GOT3 (cell line): ENCODE measurements at places on chromosomes 12 and 14.

GRCh38 chr12:22110176-22110575 lies 64.2 kb downstream of the CMAS start:
- no peak for DNase-seq

DNA sequence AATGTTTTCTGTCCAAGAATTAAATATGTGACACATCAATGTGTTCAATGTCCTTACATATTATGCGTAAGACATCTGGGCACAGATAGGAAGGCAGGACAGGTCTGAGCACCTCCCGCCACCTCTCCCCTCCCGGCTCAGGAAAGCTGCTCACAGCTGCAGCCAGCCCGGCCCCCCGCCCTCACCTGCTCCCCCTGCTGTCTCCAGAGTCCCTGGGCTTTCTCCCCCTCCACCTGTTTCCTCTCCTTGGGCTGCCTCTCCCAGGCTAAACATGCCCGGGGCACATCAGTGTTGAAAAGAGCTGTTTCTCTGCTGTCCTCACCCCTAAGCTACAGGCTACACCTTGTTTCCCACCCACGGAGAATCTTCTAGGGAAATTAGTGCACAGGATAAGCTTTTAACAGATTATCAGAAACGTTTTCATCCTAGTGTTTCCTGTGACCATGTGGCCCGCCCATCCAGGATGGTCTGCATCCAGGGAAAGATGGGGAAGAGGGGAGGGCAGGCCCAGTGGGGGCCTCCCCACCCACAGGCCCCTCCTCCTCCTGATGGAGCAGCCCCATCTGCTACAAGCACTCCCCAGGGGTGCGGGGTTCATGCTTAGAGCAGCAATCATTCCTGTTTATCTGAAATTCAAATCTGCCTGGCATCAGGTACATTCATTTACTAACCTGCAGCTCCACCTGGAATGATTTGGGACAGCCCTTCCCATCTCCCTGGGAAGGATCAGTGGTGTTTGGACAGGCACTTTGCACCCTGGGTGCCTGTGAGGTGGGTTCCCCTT lies 273.8 kb upstream of the SFSWAP start:
- DNase-seq = no peak

DNA sequence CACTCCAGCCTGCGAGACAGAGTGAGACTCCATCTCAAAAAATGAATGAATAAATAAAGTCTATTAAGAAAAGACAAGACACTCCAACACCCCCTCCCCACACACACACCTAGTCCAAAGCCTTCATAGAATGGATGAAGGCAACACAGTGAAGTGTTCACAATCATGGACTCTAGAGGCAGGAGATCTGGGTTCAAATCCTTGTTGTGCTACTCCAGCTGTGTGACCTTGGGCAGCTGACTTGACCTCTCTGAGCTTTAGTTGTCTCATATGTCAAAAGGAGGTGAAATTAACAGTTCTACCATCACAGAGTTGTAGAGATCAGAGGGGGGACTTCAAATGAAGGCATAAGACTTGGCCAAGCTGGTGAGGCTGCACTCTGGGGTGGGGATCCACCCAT lies 95.8 kb upstream of the MAP1LC3B2 start:
- no peak for DNase-seq

DNA sequence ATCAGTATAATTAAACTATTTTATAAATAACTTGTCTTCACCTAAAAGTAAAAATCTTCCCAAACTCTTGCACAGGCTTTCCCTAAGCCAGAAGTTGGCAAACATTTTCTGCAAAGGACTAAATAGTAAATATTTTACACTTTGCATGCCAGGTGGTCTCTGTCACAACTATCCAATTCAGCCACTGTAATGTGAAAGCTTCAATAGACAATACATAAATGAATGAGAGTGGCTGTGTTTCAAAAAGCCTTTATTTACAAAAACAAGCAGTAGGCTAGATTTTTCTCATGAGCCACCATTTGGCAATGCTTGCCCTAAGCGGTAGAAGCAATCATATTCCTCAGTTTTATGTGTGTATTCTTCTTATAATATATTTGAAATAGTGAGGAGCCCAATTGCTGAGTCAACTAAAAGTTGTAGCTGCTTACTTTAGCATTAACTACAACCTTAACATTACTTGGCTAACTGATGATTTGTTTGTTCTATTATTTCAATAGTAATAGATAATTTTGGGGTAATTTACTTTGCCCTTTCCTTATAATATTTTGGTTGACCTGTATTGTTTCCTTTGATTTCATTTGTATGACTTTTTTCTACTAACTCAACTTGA lies 236.0 kb upstream of the SYT1 start:
- DNase-seq = no peak

GRCh38 chr14:23895480-23895879 lies 58.1 kb upstream of the DHRS4 start:
- DNase-seq = no peak

GRCh38 chr14:47366006-47366405 lies 309.4 kb downstream of the MDGA2 start:
- DNase-seq = no peak

DNA sequence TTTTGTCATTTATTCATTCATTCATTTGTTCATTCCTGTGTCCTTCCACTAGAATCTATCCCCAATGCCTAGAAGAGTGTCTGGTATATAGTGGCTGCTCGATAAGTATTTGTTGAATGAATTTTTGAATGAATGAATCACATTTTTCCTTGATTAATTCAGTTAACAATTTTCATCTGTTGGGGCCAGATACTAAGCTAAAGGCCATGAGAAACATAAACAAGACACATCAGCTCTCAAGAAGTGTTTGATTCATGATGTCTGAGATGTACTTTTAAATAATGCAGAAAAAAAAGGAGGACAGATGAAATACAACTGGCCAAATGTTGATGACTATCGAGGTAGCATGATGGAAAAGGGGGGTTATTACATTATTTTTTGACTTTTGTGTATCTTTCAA lies 48.1 kb upstream of the TMED10 start:
- no peak for DNase-seq

DNA sequence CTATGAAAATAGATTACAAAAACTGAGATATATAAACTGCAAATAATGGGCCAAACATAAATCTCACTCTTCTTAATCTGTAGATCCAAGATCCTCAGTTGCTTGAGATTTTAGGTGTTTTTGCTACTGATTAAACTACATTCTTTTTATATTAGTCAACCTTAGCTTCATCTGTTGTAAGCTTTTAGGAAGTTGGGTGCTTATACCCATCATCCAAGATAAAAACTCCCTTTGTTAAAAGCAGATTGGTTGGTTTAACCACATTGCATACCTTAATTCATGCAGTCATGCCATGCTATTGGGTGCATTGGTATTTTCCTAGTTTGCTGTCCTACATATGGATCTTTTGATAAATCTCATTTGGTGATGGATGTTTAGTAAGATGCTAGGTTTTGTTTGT lies 46.2 kb upstream of the DIP2B start:
- no peak for DNase-seq

DNA sequence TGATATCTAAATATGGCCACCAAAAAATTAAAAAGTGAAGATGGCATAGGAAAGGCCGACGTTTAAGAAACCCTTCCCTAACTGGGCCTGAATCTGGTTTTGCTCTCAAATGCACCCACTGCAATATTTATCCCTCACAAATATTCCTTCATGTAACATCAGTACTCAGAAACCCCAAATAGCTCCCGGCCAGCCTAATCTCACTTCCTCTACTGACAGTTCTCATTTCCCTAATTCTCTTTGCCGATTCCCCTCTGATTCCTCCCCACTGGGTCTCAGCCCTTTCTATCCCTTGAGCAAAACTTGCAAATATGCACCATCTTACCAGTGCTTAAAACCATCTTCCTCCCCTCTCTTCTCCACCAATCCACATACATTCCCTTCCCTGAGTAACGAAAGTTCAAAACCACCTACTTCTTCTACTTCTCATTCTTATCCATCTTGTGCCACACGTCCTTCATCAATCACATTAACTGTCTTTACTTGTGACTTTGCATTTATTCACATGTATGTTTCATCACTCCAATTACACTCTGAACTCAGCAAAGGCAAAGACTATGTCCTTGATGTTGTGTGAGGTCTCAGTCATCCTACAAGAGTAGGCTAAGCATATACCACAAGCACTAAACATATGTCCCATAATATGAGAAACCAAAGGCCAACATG lies 23.1 kb downstream of the KCNK10 start:
- DNase-seq = no peak

GRCh38 chr14:35821564-35822411 lies 4.3 kb upstream of the BRMS1L start:
- no peak for DNase-seq

- no peak for DNase-seq
These were observed 139.0 kb downstream of the TMEM121 start for GRCh38 chr14:105665247-105665950.
